ENCODE measurements at places on chromosomes 7 and 10.

DNA sequence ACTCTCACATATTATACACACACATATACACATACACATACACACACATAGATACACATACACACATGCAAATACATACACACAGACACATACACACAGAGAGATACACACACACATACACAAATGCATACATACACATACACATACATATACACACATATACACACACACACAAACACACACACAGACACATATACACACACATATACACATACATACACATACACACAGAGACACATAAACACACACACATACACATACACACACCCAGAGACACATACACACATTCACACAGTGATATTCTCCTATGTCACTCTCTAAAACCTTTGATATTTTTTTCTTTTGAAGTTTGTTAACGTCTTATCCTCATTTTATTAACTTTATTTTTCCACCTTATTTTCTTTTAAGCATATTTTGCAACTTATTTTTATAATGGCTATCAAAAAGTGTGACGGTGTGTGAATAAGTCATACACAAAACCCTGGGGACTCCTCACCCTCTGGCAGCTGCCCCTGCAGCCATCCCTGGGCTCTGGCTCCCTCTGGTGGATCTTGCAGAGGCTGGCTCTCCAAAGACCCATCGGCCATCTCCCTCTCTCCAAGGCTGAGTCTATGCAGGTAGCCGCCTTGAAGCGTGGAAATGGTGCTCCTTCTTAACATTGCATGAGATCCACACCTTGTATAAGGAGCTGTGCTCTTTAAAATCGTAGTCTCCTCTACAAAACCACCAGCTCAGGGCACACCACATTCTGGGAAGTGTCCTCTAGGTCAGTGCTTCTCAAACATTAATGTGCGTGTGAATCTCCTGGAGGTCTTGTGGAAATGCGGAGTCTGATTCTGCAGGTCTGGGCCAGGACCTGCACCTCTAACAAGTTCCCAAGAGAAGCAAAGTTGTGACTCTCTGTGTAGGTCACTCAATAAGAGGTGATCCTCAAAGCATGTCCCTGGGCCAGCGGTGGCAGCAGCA, 4.1 kb upstream of the C10orf120 start:
- DNase-seq = peak; percentile 64

- DNase-seq = no peak
These were observed 154.7 kb downstream of the ANK3 start for GRCh38 chr10:60235001-60235400.

DNA sequence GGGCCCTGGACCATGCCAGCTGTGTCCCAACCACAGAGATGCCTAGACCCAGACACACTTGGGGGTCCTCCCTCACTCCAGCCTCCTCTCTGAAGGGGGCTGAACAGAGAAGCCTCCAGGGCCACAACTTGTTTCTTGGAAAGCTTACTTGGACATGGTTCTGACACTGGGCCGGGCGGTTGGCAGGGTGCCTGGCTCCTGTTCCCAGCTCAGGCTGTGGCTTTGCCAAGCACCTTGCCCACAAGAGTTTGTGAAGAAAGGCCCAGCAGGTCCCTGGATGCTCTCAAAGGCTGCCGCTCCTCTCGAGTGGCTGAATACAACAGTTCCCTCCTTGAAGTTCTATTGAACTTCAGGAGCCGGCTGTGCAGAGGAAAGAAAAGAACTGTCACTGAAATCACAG, 181.6 kb downstream of the PTPN20 start:
- DNase-seq = no peak

DNA sequence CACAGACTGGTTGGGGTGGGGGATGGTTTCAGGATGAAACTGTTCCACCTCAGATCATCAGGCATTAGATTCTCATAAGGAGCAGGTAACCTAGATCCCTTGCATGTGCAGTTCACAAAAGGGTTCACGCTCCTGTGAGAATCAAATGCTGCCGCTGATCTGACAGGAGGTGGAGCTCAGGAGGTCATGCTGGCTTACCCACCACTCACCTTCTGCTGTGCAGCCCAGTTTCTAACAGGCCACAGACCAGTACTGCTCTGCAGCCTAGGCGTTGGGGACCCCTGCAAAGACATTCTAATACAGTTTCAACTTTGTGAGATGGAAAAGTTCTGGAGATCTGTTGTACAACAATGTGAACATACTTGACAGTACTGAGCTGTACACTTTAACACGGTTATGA, 39.9 kb downstream of the STRA8 start:
- no peak for DNase-seq

DNA sequence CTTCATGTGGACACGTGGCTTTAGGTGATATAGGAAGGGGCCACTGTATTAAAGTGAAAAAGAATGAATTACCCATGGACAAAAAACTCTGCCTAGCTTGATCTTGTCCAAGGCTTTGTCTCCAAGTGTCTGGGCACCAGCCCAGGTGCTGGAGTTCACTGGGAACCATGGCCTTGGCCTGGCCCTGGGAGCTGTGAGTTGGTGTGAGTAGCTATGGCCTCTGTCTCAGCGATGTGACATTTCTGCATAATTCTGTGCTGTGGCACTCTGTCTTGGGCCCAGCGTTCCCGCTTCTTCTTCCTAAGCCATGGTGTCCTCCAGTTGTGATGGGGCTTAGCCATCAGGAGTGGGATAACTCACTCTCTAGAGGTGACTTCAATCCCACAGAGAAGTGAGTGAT, 119.0 kb upstream of the PPP2R2D start:
- no peak for DNase-seq

GRCh38 chr7:136958016-136958415, 89.6 kb downstream of the CHRM2 start:
- no peak for DNase-seq

- DNase-seq = no peak
These were observed 15.4 kb downstream of the SEMA3E start for GRCh38 chr7:83633516-83633915.

DNA sequence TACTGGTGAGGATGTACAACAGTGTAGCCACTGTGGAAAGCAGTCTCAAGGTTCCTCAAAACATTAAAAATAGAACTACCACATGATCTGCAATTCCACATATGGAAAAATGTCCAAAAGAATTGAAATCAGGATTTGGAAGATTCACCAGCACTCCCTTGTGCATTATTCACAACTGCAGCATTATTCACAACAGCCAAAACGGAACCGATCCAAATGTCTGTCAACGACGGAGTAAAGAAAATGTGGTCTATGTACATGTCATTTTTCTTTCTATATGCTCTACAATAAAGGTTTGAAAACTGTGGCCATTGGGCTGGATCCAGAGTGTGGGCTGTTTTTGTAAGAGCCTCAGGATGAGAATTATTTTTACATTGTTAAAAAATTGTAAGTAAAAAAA, 1206.1 kb upstream of the CELF2 start:
- no peak for DNase-seq

DNA sequence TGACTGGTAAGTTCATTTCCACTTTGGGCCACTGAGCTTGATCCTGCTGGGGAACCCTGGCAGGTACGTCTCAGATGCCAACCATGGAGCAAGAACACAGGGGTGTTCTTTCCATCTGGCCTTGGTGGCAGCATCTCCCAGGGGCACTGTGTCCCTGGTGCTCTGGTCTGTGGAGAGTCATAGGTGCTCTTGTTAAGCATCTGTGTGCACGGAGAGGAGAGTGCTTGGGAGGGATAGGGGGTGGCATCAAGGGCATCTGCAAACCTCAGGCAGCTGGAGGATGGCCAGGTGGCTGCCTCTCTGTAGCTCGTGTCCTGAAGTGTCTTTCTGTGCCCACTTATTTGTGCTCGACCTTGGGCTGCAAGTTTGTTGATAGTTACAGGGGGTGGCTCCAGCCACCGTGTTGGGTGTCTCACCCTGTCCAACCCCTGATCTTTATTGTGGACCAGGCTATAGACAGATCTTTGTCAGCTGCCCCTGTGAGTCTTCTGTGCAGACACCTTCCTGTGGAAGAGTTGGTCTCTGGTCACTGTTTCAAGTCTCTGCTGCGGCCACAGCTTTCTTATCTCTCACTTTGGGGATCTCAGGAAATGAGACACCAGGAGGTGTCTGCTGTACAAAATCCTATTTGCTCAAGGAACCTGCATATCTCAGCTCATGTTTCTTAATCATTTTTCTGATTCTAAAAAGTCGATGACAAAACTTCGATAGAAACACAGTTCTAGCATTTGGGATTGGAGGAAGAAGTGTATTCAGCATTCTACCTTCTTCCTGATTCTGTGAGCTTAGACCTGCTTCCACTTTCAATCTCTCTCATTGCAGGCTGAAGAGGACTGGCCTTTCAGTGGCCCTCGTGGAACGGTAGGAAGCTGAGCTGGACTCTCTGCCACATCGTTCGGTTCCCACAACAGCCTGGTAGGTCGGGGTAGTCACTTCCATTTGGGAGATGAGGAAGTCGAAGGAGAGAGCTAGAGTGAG, 17.2 kb upstream of the GIMAP8 start:
- DNase-seq = peak; percentile 9

DNA sequence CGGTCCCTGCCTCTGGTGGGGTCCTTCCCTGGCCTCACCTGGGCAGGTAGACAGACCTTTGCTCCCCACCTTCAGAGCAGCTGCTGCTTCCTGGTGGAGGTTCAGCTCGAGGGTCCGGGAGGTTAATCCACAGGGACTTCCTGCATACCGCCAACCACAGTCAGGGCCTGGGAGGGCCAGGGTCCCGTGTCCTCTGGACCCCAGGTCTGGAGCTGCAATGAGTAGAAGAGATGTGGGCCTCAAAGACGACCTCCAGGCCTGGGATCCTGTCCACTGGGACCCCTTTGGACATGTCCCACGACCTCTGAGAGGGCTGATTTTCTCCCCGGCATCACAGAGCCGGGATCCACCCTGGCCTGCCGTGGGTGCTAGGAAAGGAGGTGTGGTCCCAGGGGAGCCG, 223.3 kb upstream of the TCERG1L start:
- no peak for DNase-seq

- no peak for DNase-seq
These were observed 108.1 kb upstream of the SP8 start for GRCh38 chr7:20894806-20895205.

- DNase-seq = no peak
These were observed 47.6 kb upstream of the NKX6-2 start for GRCh38 chr10:132833421-132834111.

DNA sequence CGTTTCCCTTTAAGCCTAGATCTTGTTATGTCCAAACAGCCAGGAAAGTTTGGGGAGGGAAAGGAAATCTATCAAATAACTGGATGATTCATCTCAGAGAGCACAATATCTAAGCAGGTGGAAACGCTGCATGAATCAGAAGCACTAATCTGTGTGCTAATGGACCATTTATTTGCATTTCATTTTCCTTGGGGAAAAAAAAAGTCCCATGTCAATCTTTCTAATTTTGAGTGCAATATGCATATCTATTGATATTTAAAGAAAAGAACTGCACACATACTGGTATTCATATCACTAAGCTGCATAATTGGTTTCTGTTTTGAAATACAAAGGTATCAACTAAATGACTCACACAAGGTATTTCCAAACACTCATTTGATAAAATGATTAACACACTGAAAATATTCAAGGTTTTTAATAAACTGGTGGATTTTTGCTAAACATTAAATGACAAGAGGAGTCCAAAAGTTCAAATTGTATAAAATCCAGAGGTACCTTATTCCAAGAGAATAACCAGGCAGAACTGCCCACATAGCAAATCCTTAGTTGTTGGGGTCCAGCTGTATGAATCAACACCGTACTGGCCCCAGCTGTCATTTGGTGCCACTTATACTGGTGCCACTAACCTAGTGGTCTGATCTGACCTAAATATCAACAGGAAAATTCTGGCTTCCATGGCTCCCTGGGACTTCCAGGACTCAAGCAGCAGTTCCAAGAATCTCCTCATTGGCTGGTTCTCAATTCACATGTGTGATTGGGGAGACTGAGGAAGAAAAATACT, 122.2 kb upstream of the SP4 start:
- DNase-seq = no peak

- DNase-seq = no peak
These were observed 99.0 kb downstream of the ADRA2A start for GRCh38 chr10:111175787-111176186.

GRCh38 chr10:123862421-123863182, 29.0 kb downstream of the CPXM2 start:
- DNase-seq = no peak

- DNase-seq = no peak
These were observed 739.5 kb downstream of the SORCS1 start for GRCh38 chr10:106424981-106425380.

Measured in DND-41 (cell line).